Fibroblast of skin of right quadriceps (primary cell): ENCODE measurements at places on chromosomes 2 and 18.

- no peak for DNase-seq
These were observed 58.3 kb downstream of the SMIM21 start for GRCh38 chr18:75369026-75369721.

DNA sequence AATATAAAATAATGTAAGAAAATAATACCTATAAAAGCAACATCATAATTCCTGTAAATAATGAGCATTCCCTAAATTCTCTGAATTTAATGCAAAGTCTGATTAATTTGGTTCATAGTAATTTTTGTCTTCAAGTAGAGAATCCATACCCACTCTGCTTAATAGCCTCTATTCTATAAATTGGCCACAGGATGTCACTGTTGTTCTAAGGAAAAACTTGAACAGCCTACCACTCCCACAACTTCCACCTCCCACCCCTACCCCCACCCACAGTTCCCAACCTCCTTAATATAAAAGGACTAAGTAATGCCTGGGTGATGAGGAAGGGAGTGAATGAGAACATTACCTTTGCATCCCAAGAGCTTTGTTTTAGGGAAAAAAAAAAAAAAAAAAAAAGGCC, 27.2 kb upstream of the BBS5 start:
- DNase-seq = peak; percentile 40

GRCh38 chr2:230796280-230796862, 68.4 kb upstream of the ITM2C start:
- DNase-seq = peak; percentile 72

DNA sequence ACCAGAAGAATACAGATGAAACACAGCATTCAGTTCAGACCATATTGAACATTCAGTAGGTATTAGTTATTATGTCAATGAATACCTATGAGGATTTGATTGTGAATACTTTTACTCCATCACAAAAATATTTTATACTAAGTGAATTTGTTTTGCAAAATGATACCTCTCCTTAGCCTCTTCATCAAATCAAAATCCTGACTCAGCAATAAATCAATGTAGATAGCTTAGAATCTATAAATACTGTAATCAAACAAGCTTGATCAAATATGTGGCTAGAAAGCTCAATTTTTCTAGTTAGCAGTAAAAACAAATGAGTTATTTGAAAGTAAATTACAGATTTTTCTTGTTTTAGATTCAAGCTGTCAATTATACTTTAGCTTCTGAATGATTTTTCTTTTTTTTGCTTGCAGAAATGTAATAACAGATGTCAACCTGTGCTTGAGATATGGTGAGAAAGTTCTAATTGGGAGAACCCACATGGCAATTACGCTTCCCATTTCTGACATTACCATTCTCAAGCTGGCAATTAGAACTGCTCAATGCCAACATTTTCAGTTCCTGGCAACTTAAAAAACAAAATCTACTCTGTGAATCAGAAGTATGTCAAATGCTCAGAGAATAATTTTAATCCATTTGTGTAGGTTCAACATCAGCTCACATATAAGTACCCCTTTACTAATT, 109.6 kb downstream of the PRELID3A start:
- DNase-seq = no peak

- DNase-seq = no peak
These were observed 50.3 kb upstream of the ARHGAP28 start for GRCh38 chr18:6679201-6679600.

DNA sequence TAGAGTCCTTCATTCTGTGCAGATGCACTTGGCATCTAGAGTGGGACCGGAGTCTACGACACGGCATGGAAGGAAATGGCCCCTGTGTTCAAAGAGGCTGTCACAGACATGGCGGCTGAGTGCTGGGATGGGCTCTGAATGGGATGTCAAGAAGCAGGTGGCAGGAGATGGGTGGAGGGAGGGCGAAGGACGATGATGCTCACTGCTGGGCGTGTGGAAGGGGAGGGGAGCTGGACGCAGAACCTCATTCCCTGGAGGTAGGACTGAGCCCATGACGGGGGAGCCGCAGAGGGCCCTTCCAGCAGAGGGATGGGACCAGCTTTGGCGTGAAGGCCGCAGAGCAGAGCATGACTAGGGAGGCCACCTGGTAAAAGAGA, 18.8 kb upstream of the ALPI start:
- DNase-seq = no peak

- peak; percentile 80 for DNase-seq
These were observed 10.2 kb upstream of the IMP4 start for GRCh38 chr2:130332271-130333073.

DNA sequence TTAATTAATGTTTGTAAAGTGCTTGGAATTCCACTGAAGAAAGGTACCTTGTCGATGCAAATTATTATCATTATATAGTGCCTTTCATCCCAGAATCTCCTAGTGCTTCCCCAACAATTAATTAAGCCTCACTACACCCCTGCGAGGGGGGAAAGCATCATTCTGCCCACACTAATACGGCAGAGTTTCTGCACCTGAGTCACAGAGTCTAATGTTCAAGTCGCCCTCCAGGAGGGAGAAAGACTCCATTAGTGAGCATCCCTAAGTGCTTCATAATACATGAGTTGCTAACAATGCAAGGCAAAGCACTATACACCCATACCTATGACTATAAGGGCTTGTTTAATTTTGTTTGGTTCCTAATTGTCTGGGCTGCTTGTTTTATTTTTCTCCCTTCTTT, 25.4 kb upstream of the NRP2 start:
- DNase-seq = no peak

DNA sequence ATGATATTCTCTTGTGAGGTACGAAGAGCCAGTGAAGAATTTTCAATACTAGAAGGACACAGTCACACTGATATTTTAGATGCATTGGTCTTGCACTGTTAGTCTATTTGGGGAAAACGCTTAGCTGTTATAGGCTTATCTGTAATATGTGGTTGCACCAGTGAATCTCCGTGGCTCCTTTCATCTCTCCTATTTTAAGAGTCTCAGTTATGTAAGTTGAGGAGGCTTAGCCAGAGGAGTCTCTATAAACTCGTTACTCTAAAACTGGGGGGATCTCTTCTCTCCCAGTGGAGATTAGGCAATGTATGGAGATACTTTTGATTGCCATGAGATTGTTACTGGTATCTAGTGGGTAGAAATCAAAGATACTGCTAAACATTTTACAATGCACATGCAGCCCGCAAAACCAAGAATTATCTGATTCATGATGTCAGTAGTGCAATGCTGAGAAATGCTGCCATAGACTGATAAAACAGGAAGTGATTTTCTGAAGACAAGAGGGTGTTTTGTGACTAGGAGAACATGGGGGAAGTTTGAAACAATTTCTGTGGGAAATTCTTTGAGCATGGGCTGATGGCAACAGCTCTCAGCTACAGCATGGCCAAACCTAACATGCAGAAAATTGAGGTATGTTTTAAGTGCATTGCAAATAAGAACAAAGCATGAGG, 339.1 kb downstream of the SOX11 start:
- no peak for DNase-seq

DNA sequence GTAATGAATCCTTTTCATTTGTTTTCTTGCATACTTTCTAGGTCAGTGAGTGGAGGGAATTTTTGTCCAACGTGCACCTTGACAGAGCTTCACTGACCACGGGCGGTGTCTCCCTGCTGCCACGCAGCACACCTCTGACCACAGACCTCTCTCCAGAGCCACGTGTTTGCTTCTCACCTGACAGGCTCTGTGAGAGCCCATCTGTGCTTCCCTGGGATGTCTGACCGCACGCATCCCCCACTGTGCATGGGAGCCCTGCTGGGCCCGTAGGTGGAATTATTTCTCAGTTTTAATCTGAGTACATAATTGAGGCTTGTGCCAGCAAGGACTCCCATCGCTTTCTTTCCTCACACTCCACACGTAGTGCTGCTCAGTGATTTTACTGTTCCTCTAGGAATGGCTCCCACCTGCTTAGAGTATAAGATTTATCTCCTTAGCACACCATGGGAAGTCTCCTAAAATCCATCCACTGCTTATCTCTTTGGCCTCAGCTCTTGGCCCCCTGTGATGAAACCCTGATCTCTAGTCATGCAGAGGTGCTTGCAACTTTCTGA, 482.6 kb downstream of the TSN start:
- DNase-seq = no peak

GRCh38 chr2:60529136-60529784, 24.2 kb downstream of the BCL11A start:
- no peak for DNase-seq

- DNase-seq = peak; percentile 1
These were observed 34.9 kb downstream of the FAM110C start for GRCh38 chr2:11248-11941.

DNA sequence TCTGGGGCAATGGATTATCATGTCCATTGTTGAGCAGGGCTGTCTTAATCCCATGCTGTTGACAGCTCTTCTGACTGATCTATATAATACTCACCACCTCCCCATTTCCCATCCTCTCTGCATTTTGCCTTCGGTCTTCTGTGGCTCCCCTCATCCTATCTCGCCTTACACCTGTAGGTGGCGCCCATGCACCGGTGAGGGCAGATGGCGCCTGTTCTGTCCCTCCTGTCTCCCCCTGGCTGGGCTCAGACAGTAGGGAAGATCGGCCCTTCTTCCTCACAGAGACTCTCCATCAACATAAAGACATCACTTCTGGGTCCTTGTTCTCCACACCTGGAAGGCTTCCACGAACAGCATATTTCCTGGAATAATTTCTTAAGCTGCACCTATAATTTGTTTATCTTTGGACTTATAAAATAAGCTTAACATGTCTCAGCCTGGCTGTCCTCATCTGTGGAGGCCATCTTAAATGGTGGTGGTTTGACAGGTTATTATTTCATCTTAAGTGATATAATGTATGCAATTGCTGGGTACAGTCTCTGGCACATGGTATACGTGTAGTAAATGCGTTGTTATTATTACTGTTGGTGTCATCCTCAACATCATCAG, 10.9 kb upstream of the CDH20 start:
- DNase-seq = peak; percentile 60

- no peak for DNase-seq
These were observed 32.4 kb upstream of the ACYP2 start for GRCh38 chr2:54083021-54083420.

DNA sequence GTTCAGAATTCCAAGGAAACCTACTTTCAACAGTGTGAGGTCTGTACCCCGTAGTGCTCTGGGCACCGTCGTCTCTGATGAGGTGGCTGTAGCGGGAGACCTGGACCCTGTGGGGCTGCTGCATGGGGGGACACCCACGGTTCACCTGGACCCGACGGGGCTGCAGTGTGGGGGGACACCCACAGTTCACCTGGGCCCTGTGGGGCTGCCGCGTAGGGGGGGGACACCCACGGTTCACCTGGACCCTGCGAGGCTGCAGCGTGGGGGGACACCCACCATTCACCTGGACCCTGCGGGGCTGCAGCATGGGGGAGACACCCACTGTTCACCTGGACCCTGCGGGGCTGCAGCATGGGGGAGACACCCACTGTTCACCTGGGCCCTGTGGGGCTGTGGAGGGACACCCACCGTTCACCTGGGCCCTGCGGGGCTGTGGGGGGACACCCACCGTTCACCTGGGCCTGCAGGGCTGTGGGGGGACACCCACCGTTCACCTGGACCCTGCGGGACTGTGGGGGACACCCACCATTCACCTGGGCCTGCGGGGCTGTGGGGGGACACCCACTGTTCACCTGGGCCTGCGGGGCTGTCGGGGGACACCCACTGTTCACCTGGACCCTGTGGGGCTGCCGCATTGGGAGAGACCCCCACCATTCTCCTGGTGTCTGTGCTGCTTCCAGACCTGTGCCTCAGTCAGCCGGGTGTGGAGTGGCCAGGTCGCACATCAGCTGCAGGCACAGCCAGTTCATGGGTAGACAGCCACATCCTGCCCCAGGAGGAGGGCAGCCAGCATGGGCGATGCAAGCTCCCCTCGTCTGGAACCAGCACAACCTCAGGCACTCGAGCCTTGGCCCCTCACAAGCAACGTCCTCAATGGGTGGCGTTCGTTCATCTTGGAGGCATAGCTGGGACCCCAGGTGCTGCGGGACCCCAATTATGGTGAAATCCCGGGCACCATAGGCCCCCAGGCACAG, 114.5 kb downstream of the TMEM18 start:
- DNase-seq = no peak

DNA sequence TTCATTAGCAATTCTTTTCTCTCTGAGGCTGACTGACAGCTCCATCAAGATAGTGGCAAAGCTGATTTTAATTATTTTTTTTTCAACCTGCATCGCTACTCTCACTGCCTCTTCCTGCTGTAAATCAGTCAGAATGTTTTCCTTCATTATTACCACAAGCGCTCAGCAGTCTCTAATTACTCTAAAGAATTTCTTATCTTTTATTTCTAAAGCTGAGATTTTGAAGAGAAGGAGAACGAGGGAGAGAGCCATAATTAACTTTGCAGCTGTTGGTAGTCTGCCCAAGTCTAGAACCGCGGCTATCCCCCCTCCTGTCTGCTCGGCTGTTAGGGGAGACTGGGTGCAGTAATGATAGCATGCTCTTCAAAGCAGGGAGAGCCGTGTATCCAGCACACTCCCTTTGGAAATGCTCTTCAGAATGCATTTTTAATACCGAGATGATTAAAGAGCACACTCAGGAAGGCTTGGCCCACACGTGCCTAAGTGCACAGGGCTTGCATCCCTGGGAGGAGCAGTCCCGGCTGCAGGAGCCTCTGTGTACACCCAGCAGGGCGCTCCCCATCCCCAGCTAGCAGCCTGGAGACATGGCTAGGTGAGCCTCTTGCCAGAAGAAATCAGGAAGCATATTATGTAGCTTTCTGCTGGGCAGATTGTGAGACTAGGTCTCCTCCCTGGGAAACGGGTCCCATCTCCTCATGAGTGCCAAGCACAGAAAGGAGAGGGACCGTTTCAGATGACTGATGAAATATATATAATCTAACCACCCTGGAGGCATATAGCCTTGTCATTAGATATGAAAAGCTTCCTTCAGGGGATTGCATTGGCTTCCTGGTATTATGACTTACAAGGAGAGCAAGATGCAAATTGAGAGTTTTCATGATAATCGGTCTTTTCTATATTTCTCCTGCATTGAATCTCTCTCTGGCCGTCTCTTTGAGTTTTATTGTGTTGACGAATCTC, 555.2 kb downstream of the CMPK2 start:
- peak; percentile 34 for DNase-seq

DNA sequence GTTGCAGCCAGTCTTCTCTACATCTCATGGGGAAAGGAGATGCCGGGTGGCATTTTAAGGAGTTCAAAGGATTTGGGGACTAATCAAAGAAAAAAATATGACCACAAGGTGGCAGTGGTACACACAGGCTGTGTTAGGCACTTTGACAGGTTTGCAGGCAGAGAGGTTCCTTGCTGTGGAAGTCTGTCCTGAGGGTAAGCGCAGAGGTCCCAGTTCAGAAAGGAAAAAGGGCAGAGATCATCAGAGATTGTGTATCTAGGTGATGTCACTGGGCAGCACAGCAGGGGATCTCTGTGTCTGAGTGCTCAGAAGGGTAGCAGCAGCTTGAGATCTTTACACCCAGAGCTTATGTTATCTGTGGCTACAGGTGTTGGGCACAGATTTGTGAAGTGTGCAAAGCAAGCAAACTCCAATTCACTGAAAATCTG, 231.4 kb downstream of the LRRTM1 start:
- peak; percentile 64 for DNase-seq
